ENCODE measurements at places on chromosomes 4 and X. TPM values are rescaled to one million over a fixed set of nuclear protein-coding genes. Genes with fewer than 3 reads are reported as not detected.

Gene EVC
- 9.8 TPM for total RNA-seq

GRCh38 chr4:168059251-168059650 lies 33.1 kb upstream of the ANXA10 start:
- DNase-seq, result no peak

- peak; percentile 41 for DNase-seq
These were observed 34.0 kb downstream of the PPP2R3B start for GRCh38 chrX:352582-353314.

- DNase-seq, result no peak
These were observed 11.5 kb upstream of the IDS start for GRCh38 chrX:149516604-149517003.

- DNase-seq, result no peak
These were observed 46.7 kb downstream of the ZNF827 start for GRCh38 chr4:145891958-145892357.

Data from H1 (cell line).